ACHN (cell line): ENCODE measurements at places on chromosomes 5 and 9.

DNA sequence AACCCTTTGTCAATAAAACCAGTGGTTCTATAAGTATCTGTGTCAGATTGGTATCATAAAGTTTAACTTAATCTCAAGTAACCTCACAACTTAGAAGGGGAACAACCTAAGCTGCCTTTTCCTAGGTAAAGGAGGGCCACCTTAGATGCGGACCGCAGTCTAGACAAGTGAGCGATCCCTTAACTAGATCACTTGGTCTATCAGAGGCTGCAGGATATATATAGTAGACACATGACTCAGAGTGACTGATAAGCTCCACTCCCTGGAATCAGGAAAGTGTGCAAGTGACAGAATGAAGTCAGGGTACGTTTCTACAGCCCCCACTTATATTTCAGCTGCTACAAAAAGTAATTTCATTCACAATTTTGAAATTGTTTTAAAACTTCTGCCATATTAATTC, 7.4 kb downstream of the REEP5 start:
- DNase-seq = peak; percentile 8

GRCh38 chr5:119913425-119913824, 284.1 kb downstream of the FAM170A start:
- no peak for DNase-seq

- no peak for DNase-seq
Observed at GRCh38 chr5:181140766-181141165, 6.6 kb upstream of the OR2V2 start.

DNA sequence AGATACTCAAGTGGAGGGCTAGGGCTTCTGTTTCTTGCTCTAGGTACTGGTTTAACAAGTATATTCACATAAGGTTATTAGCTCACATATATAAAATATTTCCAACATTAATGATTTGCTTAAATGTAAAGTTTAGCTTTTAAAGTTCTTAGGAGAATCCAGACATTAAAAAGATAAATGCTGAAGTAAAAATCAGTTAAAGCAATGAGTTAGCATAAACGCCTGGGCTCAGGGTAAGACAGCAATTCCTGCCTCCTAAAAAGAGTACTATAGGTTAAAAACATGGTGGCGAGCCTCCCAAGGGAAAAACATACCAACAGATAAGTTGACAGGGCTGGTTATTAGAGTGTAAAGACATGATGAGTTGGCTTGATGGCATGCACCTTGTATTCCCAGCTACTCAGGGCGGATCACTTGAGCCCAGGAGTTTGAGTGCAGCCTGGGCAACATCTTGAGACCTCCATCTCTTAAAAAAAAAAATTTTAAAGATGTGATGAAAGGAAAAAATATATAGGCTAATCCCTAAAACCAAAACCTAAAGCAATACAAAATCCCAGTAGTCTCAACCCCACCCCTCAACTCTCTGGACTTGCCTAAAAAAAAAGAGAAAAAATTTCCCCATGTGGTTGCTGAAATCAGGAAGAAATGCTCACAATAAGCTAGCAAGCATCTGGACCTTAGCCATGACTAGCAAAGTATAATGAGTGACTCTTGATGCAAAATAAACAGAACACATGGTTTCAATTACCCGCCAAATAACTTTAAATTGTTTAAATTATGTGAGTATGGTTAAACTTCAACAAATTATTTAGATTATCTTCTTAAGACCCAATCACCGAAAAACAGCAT, 3.6 kb downstream of the GOLPH3 start:
- DNase-seq = peak; percentile 12

DNA sequence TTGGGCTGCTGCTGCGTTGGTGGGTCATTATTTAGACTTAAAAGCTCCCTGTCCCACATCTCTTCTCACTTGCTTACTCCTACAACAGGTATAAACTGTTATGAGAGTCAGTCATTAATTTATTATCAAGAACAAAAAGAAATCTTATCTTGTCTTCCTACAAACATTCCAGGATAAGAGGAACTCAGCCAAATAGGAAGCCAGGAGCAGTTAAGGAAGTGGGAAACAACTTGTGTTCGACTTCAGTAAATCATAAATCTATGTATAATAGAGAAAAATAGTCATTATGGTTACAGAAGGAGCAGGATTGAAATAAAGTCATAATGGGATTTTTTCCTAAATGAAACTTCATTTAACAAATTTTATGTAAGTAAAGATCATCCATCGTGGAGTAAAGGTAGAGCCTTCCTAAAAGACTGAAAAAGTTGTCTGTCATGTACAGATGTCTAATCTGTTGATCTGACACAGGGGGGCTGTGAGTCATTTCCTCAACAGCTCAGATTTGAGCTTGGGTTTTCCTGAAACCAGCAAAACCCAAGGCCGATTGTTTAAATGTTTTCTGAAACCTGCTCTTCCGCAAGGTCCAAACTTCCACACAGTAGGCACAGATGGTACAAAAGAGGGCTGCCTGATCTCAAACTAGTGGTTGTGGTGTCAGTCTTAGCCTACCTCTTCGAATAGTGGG, 25.3 kb upstream of the LRRTM2 start:
- DNase-seq = peak; percentile 9

DNA sequence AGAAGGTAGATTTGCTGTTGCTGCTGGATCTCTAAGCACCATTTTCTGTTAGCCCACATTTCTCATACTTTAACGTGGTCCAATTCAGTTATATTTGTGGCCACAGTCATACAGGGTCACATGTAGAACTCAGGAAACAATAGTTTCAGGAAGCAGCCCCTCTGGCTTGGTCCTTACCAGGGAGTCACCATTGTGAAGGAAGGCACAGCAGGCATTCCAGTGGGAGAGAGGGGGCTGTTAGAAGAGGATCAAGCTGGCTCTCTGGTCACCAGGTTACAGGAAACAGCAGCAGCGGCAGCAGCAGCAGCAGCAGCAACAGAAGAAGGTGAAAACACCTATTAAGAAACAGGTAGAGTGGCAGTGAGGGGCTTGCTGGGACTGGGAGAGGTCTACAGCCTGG, 14.5 kb downstream of the C9orf43 start:
- no peak for DNase-seq

GRCh38 chr9:5644501-5644900, 15.6 kb downstream of the RIC1 start:
- DNase-seq = no peak
